SIG-M5 (cell line): ENCODE measurements at places on chromosomes 11 and 22.

DNA sequence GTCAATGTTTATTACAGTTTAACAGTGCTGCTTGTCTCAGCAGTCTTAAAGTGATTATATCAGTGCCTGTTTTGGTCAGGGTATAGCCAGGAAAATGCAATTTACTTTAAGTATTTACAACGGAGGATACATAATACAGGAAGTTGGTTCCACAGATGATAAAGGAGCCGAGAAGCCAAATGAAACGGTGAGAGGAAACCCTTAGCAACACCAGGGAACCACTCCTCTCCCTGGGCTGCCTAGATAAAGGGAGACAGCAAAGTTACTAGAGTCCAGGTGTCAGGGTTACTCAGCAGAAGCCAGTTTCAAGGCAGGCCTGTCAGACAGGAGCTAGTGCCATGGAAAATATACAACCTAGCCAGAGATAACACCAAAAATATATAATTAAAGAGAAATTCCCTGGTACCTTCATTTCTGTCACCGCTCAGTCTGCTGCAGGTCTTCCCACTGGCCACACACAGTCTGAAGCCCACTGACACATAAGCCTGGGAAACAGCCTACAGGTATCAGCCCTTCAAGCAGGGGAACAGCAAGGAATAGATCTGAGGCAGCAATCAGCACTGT, 55.5 kb downstream of the FAM76B start:
- no peak for DNase-seq

DNA sequence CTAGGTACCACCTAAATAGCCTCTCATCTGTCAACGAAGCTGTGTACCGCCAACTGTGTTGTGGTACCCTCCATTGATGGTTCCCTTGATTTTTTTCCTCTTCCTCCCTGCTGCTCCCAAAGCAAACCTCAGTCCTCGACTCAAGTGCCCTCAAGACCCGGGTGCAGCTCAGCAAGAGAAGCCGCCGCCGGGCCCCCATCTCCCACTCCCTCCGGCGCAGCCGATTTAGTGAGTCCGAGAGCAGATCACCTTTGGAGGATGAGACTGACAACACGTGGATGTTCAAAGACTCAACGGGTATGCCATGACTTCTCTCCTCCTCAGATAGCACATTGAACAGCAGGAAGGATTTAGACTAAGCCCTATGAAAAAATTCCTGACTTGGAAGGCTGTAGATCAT, 22.4 kb upstream of the CRYBB3 start:
- no peak for DNase-seq

DNA sequence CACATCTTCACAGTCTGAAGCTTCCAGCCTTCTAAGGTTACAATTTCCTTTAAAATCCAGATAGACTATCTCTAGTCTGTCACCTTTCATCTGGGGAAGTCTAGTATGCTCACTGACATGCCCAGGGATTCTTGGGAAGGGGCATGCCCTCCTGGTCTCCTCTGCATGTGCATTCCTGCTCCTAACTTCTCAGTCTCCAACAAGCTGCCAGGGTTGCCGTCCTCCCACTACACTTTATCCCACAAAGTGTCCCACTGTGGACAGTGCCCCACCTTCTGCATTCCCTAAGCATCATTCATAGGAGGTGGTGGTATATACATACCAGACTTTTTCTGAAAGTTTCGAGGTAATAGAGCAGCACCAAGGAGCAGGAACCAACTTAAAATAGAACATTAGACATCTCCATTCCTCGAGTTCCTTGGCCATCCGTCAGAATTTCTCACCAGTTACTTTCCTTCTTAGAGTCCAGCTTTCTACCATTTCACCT, 28.7 kb downstream of the EIF3F start:
- DNase-seq, result no peak

DNA sequence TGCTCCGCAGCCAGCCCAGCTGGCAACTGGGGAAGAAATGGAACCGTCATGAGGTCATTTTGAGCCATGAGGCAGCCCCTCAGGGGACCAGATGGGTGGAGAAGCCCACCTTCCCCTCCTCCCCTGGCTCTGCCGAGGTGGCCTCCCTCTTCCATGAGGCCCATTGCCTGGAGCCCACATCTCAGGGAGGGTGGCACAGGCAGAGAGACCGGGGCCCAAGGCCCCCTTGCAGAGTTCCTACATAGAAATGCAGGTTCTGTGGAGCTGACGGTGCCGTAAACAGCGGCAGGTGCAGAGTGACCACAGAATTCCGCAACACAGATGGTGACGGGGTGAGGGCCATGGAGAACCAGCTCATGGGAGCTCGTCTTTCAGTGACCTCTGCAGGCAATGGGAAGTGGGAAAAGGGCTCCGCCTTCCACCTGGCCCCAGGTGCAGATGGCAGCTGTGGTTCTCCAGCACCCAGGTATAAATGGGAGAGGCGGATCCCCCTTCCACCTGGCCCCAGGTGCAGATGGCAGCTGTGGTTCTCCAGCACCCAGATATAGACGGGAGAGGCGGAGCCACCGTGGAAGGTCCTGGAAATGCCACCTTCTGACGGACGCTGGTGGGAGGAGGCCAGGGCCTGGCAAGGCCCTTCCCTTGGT, 765.4 kb downstream of the BRD1 start:
- no peak for DNase-seq

- no peak for DNase-seq
These were observed 12.6 kb downstream of the LMO1 start for GRCh38 chr11:8250981-8251615.

DNA sequence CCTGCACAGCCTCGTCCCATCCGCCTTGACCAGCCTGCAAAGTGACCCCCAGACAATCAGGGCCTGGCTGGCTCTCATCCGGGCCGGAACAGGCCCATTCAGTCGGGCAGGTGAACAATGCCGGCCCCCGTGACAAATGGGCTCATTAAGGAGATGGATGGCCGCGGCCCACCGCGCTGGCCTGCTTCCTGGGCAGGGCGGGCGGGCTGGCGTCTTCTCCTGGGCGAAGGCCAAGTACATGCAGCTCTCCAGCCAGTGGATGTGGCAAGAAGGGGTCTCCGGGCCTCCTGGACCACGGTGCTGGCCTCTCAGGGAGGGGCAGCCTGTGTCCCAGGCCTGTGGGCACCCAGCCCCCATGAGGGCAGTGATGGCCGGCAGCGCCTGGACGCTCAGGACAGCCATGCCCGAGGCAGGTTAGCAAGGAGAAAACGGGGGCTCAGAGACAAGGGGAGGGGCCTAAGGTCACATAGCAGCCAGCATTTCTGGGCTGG, 1022.8 kb downstream of the BRD1 start:
- DNase-seq, result no peak

DNA sequence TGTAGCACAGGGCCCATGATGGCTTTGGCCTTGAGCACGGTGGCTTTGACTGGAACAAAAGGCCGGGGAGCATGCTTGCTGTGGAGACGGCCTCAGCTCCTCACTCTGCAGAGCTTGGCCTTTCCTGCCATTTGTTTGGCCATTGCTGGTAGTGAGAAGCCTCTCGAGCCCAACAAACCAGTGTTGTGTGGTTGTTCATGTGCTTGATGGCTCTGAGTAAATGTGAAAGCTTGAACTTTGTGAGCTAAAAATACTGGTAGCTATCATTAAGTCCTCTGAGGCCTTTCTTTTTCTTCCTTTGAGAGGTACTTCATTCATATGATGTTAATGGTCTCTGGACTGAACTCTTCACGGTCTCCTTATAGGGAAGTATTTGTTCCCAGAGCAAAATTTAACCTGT, 39.6 kb downstream of the NAT10 start:
- DNase-seq, result no peak

DNA sequence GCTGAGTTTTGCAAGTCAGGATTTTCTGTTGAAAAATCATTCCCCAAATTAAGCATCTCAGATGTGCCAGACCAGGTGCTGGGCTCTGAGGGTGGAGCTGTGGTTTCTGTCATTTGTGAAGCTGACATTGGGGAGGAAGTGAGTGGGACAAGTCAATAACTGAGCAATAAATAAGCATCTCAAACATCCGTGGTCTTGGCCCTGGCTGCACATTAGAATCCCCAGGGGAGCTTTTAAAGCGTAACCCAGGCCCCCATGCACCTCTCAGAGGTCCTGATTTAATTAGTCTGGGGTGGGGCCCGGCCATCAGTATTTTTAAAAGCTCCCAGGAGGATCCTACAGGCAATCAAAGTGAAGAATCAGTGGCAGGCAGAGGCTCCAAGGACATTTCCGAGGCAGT, 420.0 kb downstream of the MN1 start:
- DNase-seq, result no peak

- no peak for DNase-seq
These were observed 28.6 kb downstream of the APOL5 start for GRCh38 chr22:35746248-35746647.

- DNase-seq, result no peak
These were observed 2.0 kb upstream of the OR9I1 start for GRCh38 chr11:58127350-58127749.

GRCh38 chr11:75868990-75869389, 54.0 kb downstream of the UVRAG start:
- no peak for DNase-seq

- DNase-seq, result no peak
These were observed 332.4 kb downstream of the TBC1D22A start for GRCh38 chr22:47094861-47095330.

- no peak for DNase-seq
These were observed 52.2 kb downstream of the FEZ1 start for GRCh38 chr11:125443767-125444311.

- DNase-seq, result no peak
These were observed 105.8 kb downstream of the PRMT3 start for GRCh38 chr11:20493340-20493739.

GRCh38 chr11:9972989-9973388, 309.1 kb downstream of the SWAP70 start:
- no peak for DNase-seq

GRCh38 chr11:4865855-4866254, 15.8 kb upstream of the OR51T1 start:
- DNase-seq, result no peak

- DNase-seq, result no peak
These were observed 2.7 kb downstream of the CCND1 start for GRCh38 chr11:69643646-69644045.

- no peak for DNase-seq
These were observed 7.5 kb downstream of the C11orf21 start for GRCh38 chr11:2293984-2294925.

- no peak for DNase-seq
These were observed 43.7 kb downstream of the MED15 start for GRCh38 chr22:20550851-20551744.

DNA sequence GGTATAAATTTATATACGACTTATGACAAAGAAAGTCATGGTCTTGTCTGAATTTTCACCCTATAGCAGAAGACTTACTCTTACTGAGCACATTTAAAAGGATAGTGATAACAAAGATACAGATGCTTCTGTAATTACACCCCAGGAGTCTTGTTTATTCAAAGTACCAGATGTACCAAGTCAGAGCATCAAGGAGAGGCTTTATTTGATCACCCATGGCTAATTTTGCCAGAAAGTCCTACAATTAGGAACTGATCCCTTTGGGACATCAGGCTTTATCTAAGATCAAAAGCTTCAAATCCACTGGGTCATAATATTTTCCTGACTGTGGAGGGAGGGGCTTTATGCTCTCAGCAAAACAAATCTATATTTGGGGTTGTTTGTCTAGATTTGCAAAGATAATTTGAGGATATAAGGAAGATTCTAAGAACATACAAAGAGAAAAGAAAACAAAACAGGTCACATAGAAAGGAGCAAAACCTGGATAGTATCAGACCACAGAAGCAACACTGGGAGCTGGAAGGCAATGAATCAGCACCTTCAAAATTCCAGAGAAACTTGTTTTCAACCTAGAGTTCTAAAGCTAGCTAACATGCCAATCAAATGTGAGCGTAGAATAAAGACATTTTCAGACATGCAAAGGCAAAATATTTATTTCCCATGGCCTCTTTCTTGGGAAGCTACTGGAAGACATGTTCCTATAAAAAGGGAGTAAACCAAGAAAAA, 124.8 kb upstream of the CSNK2A3 start:
- no peak for DNase-seq

DNA sequence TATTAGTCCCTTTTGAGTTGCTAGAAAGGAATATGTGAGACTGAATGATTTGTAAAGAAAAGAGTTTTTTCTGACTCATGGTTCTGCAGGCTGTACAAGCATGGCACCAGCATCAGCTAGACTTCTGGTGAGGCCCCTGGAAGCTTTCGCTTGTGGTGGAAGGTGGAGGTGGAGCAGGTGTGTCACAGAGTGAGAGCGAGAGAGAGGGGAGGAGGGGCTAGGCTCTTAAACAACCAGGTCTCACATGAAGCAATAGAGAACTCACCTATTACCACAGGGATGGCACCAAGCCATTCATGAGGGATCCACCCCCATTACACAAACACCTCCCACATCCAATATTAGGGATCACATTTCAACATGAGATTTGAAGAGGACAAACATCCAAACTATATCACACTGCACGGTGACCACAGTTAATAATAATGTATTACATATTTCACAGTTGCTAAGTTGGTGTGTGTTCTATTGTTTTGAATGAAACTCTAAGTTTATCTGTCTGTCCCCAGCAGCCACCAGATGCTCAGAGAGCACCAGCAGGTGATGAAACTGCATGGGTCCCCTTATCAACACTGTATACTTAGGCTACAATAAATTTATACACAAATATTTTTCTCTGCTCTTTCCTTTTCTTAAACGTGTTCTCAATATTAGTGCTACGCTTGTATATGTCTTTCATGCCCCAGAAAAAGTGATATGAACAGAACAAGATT, 14.1 kb downstream of the ZFP91 start:
- DNase-seq, result no peak

DNA sequence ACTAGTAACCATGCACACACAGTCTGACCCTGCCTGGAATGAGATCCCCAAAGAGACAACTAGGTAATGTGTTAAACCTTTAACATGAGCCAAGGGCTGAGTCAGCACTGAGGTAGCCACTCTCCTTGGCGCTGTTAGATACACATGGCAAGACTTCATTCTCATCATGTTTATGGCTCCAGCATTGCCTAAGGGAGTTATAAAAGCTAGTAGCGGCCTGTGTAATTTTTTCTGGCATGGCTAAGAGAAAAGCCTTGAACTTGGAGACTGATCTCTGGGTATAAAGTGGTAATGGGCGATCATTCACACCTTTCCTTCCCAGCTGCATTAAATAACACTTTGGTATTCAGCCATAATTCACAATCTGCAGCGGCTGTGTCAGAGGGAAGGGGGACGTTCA, 779.7 kb upstream of the LRRC4C start:
- no peak for DNase-seq
